NCI-H526 (cell line): ENCODE measurements at places on chromosomes 4 and X.

DNA sequence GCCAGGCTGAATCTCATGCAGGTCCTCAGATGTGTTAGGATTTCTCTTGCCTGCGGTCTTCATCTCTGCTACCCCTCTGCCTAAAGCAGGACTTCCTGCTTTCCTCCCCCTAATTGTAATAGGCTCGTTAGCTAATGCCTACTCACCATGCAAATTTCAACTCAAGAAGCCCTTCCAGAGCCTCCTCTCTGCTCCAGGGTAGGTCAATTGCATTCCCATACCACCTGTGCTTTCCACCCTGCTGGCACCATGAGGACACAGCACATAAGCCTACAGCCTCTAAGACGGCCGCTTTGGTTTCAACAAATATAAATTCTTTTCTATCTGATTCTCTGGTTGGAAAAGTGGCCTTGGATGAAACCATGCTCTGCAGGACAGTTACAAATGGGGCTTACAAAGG, 93.9 kb downstream of the QDPR start:
- no peak for DNase-seq

DNA sequence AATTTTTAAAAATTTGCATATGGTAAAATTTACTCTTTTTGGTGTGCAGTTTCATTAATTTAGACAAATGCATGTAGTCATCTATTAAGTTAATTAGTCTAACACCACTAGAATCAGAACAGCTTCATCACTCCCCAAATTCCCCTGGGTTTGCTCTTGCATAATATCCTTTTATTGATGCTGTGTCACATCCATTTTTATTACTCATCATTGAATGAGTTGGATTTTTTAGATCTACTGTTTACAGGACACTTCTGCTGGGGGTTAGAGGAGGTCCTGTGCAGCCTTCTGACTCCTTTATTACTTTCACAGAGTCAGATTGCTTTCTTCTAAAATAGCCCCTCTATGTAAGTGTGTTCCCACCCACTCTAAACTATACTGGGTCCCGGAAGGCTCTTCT, 65.9 kb downstream of the MTHFD2L start:
- DNase-seq: no peak

DNA sequence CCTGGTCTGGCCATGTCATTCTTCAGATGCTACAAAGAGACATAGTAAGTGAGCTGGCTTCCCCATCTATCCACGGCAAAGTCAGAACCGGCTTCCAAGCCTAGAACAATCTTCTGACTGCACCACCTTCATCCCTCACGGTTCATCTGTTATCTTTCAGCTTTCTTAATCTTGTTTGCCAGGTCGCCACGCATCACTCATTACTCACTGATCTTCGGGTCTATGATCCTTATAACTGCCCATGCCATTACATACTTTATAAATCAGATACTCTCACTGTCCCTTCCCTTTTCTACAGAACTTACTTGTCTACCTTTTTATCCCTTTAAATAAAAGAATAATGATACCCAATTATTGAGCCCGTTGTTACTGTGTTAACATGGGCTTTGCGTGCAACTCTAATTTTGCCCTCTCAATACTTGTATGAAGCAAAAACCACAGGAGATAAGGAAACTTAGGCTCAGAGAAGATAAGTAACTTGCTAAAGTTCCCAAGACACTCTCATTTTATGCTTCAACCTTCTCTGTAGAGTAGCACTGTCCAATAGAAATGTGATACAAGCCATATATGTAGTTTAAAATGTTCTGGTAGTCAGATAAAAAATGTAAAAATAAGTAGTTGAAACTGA, 171.7 kb downstream of the AMELX start:
- no peak for DNase-seq

DNA sequence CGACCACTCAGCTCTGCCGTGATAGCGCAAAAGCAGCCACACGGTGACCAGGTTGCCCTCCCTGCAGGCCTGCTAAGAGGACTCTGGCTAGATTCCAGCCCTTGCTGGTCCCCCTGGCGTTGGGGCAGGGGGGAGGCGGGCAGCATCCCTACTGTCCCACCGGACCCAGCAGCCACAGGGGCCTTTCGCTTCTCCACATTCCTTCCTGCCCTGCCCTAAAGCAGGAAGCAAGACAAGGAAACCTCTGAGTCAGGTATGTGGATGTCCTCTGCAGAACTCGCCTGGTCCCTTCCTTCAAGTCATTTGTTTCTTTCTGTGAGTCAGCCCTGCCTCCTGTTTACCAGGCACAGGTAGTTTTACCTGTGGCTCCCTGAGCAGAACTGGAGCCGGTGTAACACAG, 60.2 kb upstream of the CLDN34 start:
- no peak for DNase-seq
